ENCODE measurements at places on chromosomes 11 and 22.

DNA sequence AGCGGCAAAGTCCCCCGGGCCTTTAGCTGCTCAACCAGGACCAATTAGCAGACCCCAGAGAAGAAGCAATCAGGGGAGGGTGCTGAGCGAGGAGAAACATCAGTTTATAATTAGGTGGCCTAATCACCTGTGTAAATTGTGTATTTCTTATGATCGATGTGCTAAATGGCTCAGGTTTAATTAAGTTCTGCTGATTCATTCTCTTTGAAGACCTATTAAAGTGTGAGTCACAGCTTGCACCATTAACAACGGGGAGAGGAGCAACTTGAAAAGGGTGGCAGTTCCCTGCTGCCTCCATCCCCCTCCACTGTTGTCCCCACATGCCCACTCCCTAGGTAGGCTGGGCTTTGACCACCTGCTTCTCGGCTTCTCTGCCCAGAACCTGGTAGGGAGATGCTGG, 10.7 kb downstream of the ISX start:
- DNase-seq, result no peak

GRCh38 chr22:45878901-45879551, 97.9 kb downstream of the WNT7B start:
- no peak for DNase-seq

DNA sequence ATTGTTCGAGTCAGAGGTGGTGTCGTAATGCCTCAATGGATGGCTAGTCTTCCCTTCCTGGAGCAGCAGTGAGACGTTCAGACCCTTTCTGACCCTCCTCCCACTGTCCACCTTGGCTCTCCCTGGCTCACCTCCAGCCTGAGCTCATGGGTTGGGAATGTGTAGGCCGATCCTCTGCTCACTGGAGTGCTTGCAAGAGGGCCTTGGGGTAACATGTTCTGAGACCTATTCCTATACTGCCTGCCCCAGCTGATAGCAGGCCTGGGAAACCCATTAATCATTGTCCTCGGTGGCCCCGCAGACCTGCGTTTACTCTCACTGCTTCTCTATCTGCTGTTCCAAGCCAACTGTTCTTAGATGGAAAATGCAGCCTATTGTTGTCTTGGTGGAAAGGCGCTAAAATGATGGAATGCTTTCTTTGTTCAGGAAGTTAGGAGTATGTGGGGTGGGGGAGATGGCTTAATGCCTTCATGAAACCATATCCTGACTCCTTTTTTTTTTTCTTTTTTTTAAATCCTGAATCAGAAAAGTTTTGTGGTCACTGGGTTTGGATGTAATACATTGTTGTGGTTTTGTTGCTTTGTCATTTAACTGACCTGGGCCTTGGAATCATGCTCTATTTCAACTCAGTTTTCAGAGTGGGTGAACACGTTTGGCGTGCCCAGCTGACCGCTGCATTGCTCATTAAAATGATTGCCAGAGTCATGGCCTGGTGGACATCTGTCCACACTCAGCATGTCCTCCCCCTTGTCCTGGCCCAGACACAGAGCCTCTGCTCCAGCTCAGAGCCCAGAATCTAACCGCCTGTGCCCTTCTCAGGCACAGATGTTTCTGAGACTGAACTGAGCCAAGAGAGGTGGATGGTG, 72.5 kb downstream of the MICAL2 start:
- DNase-seq, result peak; percentile 71

DNA sequence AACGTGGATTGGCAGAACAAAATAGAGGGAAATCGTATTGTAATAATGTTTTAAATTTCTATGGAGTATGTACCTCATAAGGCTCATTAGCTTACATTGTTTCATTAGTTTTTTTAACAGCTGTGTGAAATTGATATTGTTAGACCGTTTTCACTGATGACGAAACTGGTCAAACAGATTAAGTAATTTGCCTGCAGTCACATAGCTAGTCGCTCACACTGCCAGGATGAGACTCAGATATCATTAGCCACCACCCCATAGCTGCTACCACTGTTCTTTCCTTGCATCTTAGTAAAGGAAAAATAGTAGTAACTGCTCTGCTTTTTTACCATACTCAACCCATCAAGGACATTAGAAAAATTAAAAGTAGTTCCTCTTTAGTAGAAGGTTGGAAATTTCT, 64.0 kb downstream of the DKK3 start:
- DNase-seq, result no peak

GRCh38 chr22:29742326-29742725, 22.5 kb downstream of the CABP7 start:
- no peak for DNase-seq

GRCh38 chr11:59707371-59707770, 6.3 kb downstream of the OR10V1 start:
- DNase-seq, result no peak

DNA sequence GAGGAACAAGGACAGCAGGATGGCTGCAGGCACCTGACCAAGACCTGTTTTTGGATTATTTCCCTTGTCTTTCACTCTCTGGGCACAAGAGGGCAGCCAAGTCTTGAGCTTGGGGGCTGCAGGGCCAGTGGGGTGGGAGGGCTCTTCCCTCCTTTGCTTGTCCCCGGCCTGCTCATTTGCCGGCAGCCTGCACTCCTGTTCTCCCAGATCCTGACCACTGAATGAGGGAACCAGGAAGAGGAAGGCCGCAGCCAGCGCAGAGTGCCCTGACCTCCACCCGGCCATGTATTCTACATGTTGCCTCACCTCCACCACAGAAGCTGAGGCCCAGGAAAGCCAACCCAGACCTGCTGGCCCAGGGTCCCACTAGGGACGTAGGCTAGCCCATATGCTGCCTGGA, 15.5 kb upstream of the NNMT start:
- peak; percentile 80 for DNase-seq

DNA sequence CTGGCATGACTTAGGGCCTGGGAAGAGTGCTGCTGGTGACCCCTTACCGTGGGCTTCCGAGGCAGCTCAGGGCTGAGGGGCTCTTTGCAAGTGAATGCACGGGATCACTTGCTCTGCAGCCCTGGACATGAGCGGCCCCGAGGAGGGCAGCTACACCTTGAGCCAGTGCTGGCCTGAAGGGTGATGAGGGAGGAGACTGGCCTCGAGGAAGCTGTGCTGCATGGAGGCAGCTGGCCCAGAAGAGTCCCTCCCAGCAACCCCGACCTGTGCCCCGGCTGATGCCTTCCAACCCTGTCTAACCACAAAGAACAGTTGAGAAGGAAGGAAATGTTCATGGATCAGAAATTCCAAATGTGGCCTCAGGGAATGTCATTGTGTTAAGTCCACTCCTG, 45.2 kb downstream of the TBX1 start:
- DNase-seq, result peak; percentile 7

DNA sequence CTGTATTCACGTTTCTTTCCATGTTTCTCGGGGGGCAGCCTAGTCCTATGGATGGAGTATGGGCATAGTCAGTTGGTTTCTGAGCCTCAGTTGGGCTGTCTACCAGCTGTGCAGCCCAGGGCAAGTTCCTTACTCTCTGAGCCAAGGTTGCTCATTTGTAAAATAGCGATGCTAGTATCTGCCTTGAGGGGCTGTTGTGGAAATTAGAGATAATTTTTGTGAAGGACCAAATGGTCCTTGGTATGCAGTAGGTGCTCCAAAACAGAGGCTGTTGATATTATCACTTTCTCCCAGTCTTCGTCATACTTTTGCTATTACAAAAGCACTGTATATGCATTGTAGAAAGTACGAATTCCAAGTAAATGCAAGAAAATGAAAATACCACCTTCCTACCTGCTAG, 82.7 kb upstream of the MYOD1 start:
- peak; percentile 89 for DNase-seq

Data from trophoblast cell (in vitro differentiated cells and primary cell).